ENCODE measurements at places on chromosomes 6 and 20.

- no peak for DNase-seq
Measured at GRCh38 chr20:53425941-53426340, 167.7 kb downstream of the ZNF217 start.

- DNase-seq = no peak
Measured at GRCh38 chr6:131972741-131973140, 21.6 kb upstream of the CCN2 start.

DNA sequence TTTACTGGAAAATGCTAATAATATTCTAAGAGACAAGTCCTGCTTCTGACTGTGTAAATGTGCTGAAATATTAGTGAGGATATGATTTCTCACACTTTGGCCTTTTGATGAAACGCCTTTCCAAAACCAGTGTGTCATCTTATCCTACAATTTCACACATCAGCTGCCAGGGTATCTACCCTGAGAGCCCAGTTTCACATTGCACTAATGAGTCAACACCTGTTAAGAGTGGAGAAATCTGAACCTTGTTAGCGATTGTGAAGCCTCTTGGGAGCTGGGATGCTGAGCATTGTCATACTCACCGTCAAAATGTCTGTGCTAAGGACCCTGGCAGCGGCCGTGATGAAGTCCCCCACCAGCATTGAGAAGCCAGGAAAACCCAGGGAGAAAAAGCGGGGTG is 166.0 kb downstream of the RALGAPA2 start:
- DNase-seq = no peak

- DNase-seq = no peak
Measured at GRCh38 chr20:31861135-31861384, 9.3 kb downstream of the DUSP15 start.

DNA sequence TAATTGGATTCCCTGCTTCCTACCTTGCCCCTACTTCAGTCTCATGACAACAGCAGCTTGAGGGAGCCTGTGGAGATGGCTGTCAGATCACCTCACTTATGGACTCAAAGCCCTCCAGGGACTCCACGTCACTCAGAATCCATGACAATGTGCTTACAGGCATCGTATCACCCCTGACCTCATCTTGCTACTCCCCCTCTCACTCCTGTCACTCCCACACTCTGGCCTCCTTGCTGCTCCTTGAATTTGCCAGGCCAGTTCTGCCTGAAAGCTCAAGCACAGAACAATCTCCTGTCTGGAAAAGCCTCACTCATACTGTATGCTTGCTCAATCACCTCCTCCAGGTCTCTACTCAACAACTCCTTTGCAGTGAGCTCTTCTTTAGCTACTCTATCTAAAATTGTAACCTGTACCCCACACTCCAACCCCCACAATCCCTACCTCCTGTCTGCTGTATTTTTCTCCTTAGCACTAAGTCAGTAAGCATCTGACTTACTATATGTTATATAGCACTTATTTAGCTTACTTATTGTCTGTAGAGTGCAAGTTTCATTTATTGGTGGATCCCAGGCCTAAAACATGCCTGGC is 10.7 kb upstream of the GSTA4 start:
- DNase-seq = no peak

GRCh38 chr6:149983145-149983544 is 19.4 kb downstream of the ULBP1 start:
- DNase-seq = no peak

GRCh38 chr6:17663226-17663625 is 43.5 kb downstream of the NUP153 start:
- no peak for DNase-seq

DNA sequence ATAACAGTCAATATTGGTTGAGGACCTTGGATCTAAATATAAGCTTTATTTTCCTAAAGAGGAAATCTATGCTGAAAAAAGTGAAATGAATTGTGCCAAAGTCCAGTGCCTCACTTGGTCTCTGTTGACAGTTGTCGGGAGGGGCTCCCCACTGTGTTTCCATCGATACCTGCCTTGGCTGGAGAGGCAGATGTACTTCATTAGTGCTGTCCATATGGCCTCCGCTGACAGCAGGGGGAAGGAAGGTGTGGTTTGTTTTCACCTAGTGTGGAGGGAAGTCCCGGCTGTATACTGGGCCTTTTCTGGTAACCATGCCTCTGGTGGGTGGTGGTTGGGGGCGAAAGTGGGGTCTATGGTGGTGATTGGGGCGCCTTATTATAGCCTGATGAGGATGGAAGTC is 42.7 kb downstream of the CD2AP start:
- no peak for DNase-seq

DNA sequence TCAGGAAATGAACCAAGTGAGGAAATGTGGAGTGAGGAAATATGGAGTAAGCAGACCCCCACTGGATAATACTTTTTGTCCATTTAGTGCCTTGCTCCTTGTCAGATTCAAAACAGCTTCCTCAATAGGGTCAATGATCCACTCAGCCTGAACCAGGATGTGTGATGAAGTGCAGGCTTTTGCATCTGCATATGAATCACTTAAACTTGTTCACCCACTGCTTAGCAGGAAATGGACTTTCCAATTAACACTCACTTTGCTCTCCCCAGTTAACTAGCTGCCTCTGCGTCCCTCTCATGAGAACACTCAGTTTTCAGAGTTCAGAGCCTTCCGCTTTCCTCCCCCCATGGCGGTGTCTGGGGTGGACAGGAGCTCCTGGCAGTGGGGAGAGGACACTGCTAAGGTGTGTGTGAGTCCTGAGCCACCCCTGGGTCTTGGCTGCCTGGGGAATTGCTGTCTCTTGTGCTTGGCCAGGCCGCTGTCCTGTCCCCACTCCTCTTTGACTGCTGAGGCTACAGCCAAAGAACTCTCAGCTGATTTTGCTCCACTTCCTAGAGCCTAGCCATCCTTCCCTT is 621.8 kb downstream of the CDH26 start:
- no peak for DNase-seq

DNA sequence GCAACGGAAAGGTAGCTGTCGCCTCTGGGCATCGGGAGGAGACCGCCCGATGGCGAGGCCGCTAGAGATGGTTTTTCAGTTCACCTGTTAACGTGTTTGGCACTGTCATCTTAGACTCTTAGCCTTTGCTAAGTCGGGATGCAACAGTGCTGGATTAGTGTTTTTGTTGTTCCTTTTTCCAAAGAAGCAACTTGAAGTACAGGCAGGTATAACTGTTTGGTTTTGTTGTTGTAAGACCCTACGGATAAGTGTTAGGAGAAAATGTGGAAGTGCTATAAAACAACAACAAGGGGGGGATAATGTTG is 723 bp downstream of the MANEA start:
- peak; percentile 1 for DNase-seq

DNA sequence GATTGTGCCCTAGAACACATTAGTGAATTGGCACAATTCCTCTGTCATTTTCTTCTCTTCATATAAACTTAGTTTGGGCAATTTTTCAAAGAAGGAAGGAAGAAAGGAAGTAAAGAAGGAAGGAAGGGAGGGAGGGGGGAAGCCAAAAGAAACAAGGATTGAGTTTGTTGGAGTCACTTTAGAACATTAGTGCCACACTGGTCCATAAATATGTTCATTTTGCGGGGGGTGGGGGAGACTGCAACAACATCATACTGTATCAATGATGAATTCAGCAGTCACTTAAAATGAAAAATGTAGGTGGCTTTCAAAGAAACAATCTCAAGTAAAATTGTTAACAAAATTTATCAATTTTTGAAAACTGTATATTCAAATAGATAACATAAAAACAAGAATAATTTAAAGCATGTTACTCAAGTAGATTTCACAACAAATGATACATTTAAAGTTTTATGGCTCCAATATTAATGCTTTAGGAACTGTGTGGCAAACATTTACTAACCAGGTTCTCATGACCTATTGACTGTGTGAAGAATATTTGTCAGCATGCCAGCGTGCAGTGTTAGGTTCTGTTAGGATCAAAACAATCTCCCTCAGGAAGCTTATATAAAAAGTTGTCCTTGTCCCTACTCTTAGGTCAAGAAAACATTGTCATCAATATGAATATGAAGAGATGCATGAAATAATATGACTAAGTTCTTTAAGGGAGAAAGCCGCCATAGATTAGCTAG is 208.1 kb upstream of the AGPAT4 start:
- DNase-seq = peak; percentile 8

- DNase-seq = no peak
Measured at GRCh38 chr20:38429301-38429700, 5.8 kb downstream of the SNHG17 start.

GRCh38 chr6:77502981-77503380 is 39.7 kb upstream of the HTR1B start:
- DNase-seq = peak; percentile 0

DNA sequence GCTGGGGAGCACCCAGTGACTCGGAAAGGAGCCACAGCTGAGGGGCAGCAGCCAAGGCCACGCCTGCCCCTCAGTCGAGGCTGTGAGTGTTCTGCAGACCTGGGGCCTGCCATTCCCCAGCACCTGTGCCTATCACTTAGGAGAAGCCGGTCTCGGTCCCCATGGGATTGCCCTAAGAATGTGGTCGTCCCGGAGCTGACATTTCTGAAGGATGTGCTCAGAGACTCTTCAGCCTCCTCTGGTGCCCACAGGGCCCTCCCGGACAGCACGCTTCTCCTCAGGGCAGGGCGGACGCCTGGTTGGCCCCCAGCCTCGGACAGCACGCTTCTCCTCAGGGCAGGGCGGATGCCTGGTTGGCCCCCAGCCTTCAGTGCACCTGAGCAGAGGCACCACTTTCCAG is 223.9 kb downstream of the ERMARD start:
- no peak for DNase-seq

DNA sequence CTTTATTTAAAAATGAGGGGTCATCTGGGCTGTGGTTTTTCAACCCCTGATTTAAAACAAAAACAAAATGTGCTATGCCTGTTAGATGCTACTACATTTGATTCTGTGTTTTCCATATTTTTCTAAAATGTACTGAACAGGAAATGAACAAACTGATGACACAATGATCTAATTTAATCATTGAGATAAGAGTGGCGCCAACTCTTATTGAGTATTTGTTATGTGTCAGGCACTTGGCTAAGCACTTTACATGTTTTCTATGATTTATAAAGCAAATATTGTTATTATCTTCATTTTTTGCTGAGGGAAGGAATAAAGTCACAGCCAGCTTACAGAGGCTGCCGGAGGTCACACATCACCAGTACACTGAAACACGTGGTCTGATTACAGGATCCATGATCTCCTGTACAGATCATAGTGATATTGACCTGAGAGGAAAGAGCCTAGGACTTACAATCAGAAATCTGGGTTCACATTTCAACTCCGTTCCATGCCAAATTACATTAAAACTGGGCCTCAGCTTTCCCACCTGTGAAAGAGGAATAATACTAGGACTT is 166.7 kb downstream of the ESR1 start:
- DNase-seq = no peak

- no peak for DNase-seq
Measured at GRCh38 chr6:34057790-34058189, 88.1 kb downstream of the GRM4 start.

- DNase-seq = no peak
Measured at GRCh38 chr20:58001946-58002345, 226.5 kb downstream of the ANKRD60 start.

DNA sequence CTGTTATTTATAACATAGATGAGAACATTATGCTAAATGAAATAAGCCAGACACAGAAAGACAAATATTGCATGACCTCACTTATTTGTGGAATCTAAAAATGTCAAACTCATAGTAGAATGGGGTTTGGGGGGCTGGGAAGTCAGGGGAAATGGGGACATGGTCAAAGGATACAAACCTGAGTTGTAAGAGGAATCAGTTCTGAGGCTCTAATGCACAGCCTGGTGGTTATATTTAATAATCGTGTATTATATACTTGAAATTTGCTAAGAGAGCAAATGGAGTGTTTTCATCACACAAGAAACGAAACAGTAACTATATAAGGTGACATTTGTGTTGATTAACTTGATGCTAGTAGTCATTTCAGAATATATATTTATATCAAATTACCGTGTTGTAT is 40.8 kb upstream of the GFOD1 start:
- no peak for DNase-seq

DNA sequence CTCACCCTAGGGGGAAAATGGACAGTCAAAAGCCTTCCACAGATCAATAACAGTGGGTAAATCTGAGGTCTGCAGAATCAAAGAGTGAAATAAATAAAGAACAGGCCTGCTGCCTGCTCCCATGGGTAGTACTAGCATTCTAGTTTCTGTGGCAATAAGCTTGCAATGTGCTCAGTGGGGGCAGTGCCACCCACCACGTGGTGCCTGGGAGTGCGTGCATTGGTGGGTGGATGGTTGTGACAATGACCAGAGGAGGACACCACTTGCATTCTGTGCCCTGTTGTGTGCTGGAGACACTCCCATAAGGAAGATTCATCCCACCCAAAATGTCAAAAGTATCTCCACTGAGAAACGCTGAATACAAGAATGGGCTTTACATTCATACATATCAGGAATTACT is 95.5 kb upstream of the NEDD9 start:
- no peak for DNase-seq

DNA sequence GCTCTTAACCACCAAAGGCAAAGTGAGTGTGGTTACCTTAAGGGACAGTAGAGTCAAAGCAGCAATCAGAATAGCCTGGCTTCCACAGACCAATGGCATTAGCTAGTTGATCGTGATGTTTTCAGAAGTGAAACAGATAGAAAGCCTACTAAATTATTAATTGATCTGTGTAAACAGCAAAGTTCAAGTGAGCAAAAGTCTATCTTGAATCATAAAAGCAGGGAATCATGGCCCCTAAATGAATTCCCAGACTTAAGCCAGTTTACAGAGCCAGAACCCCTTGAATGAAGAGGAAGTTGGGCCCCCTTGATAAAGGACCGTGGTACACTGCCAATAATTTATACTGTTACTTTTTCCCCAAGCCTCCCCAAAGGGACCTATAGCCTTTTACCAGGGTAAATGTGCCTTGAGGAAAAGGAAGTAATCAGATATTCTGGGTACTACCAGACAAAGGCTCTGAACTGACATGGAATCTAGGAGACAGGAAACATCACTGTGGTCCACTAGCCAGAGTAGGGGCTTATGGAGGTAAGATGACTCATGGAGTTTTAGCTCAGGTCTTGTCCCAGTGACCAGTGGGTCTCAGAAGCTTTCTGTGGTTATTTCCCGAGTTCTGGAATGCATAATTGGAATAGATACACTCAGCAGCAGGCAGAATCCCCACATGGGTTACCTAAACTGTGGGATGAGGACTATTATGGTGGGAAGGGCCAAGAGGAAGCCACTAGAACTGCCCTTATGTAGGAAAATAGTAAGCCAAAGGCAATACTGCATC is 317.5 kb downstream of the CD83 start:
- peak; percentile 32 for DNase-seq

DNA sequence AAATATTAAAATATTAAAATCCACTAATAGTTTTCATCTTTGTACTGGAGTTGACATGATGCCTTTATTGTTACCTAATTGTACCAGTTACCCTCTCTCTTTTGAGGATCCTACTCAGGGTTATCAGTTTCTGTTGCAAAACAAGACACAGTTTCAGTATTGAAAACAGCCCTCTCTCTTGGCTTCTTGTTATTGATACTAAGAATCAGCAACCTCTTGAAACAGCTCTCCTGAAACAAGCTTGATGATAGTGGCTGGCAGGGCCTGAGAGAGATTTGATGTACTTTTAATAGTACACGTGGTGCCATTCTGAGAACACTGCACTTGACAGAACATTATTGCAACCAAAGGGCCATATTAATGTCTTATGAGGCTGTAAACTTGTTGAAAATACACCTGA is 64.9 kb upstream of the MEI4 start:
- no peak for DNase-seq

Data from EH (cell line).